ENCODE measurements at places on chromosomes 4 and X.

GRCh38 chr4:40579983-40580382 is 49.7 kb downstream of the RBM47 start:
- DNase-seq = no peak
- H3K4me3 ChIP-seq = no peak overlapping the region
- no peaks in the 10 kb centered on the region for H3K36me3 ChIP-seq
- peaks cover 8% of the 10 kb centered on the region for H3K4me1 ChIP-seq
- H3K27ac ChIP-seq = no peak overlapping the region

- no peak overlapping the region for H3K27ac ChIP-seq
- H3K36me3 ChIP-seq = no peaks in the 10 kb centered on the region
- DNase-seq = no peak
Observed at GRCh38 chrX:135009057-135009610, 13.2 kb downstream of the RTL8B start.

DNA sequence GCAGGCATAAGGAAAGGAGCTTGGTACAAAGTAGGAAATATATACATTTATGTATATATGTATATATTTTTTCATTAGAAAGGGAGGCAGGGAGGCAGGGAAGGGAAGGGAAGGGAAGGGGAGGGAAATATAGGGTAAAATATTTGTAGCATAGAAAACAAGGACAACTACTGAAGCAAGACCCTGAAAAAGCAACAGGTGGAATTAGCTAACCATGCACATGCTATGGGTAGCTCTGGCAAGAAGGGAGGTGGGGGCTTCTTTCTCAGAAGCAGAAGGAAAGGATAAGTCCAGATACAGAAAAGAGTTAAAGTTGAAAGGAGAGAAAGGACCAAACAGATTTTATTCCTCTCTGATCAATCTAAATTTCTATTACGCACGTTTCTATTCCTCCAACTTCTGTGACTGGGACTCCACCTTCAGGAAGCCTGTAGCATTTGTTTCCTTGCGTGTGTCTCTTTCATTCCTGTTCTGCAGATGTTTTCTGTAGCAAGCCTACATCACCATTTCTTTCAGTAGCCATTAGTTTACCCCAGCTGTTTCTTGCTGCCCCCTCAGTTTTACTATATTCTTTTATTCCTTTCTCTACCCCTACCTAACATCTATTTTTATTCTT is 82.9 kb downstream of the OR13H1 start:
- no peaks in the 10 kb centered on the region for H3K36me3 ChIP-seq
- no peaks in the 10 kb centered on the region for H3K27me3 ChIP-seq
- no peak overlapping the region for H3K4me3 ChIP-seq
- DNase-seq = no peak
- no peak overlapping the region for H3K27ac ChIP-seq

GRCh38 chrX:47216393-47216925 is 2.0 kb upstream of the CDK16 start:
- DNase-seq = no peak
- H3K27ac ChIP-seq = peak overlapping the region; percentile 79
- no peaks in the 10 kb centered on the region for H3K27me3 ChIP-seq

- no peak for DNase-seq
- no peaks in the 10 kb centered on the region for H3K27me3 ChIP-seq
- H3K4me3 ChIP-seq = no peak overlapping the region
- no peaks in the 10 kb centered on the region for H3K36me3 ChIP-seq
Observed at GRCh38 chr4:180189666-180190065, 2053.5 kb upstream of the TENM3 start.

- no peak for DNase-seq
- H3K4me1 ChIP-seq = no peaks in the 10 kb centered on the region
- no peaks in the 10 kb centered on the region for H3K27me3 ChIP-seq
- H3K4me3 ChIP-seq = no peak overlapping the region
- H3K27ac ChIP-seq = no peak overlapping the region
Observed at GRCh38 chr4:17152941-17153540, 254.6 kb upstream of the LDB2 start.

DNA sequence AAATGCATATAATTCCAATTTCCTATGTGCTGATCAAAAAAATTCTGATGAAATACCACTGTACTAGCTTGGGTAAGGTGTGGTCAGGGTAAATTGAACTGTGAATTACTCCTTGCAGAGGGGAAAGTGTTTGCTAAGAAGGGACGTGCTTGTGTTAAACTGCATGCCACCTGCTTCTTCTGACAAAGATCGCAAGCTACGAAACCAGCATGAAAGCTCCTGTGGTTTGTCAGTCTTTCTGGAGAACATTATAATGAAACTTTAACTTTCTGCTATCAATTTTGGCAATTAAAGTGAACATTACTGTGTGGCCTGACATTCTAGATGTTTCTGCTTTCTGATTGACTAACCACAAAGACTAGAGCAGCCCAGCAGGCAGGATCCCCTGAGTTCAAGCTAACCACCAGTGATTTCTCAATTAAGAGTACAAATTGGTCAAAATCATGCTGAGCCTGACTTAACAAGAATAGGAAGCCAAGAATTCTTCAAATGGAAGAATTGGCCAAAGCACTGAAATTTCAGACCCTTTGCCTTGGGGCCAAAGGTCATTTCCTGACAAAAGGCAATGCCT is 239.0 kb downstream of the SLITRK2 start:
- no peak overlapping the region for H3K4me3 ChIP-seq
- no peaks in the 10 kb centered on the region for H3K4me1 ChIP-seq
- DNase-seq = no peak
- H3K36me3 ChIP-seq = no peaks in the 10 kb centered on the region

DNA sequence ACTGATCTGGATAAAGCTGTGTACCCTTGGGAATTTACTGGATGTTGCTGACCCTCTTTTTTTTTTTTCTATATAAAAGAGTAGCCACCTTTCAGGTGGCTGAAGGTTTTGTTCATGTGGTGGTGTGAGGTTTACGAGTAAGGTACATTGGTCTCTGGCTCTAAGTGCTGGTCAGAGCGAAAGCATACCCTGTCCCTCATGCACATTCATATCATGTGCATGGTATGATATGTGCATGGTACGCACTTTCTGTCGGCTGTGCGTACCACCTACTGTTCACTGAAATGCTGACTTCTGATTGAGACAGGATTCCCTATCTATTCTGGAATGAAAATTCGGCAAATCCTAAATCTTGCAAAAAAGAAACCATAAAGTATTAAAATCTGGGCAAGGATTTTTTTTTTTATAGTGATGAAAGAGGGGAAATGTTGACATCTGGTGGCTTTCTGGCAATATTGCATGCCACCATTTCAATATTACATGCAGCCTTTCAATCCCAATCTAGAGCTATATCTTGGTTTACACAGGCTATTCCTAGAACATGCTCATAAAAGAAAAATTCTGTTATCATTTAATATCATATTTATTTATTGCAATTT is 32.8 kb downstream of the FAM149A start:
- H3K4me1 ChIP-seq = no peaks in the 10 kb centered on the region
- H3K4me3 ChIP-seq = peak overlapping the region; percentile 52
- no peak for DNase-seq
- no peaks in the 10 kb centered on the region for H3K27me3 ChIP-seq

- H3K27ac ChIP-seq = no peak overlapping the region
- H3K4me3 ChIP-seq = no peak overlapping the region
- no peaks in the 10 kb centered on the region for H3K27me3 ChIP-seq
- no peak for DNase-seq
Observed at GRCh38 chr4:113094802-113095201, 45.3 kb downstream of the ANK2 start.

DNA sequence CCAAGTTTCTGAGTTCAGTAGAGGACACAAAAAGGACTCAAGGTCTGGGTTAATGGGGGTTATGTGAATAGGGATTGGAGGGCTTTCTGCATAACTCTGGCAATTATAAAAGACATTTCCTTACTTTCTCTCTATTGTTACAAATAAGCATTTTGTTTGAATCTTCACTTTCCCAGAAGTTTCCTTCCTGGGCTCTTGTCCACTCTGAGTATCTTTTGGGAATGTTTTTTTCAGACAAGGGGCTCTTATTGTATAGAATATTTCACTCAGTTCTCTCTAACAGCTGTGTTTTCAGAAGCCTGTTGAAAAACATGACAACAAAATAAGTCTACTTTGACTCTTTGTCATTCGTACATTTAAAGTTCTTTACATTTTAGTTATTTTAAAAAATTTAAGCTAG is 57.6 kb upstream of the MAP9 start:
- H3K27me3 ChIP-seq = no peaks in the 10 kb centered on the region
- H3K4me1 ChIP-seq = peaks cover 11% of the 10 kb centered on the region
- DNase-seq = no peak
- H3K27ac ChIP-seq = no peak overlapping the region

GRCh38 chrX:41110801-41111625 is 25.8 kb downstream of the USP9X start:
- H3K4me1 ChIP-seq = peaks cover 5% of the 10 kb centered on the region
- no peak for DNase-seq
- no peaks in the 10 kb centered on the region for H3K36me3 ChIP-seq
- no peaks in the 10 kb centered on the region for H3K27me3 ChIP-seq
- no peak overlapping the region for H3K4me3 ChIP-seq

DNA sequence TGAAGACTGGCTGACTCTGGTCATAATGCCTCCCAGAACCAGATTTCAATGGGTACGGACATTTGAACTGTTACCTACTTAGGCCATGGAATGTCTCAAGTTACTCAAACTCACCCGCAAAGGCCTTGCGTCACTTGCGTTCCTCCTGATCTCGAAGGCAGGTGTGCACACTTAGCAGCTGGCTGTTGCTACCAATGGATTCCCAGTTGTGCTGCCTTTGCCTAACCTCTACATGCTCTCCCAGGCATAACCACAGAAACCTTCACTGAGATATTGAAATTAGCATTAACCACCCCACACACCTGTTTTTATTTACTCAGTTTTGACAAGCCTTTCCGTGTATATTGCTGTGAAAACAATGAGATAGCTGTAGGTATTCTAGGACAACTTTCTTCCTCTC is 2.8 kb downstream of the ERVMER34-1 start:
- DNase-seq = no peak
- peaks cover 6% of the 10 kb centered on the region for H3K4me1 ChIP-seq
- no peak overlapping the region for H3K27ac ChIP-seq

GRCh38 chr4:85776579-85776978 is 301.6 kb downstream of the ARHGAP24 start:
- DNase-seq = no peak
- H3K27me3 ChIP-seq = no peaks in the 10 kb centered on the region
- peaks cover 7% of the 10 kb centered on the region for H3K4me1 ChIP-seq
- H3K27ac ChIP-seq = no peak overlapping the region
- no peaks in the 10 kb centered on the region for H3K36me3 ChIP-seq
- H3K4me3 ChIP-seq = no peak overlapping the region

- DNase-seq = no peak
- H3K4me1 ChIP-seq = no peaks in the 10 kb centered on the region
- no peak overlapping the region for H3K4me3 ChIP-seq
- no peaks in the 10 kb centered on the region for H3K36me3 ChIP-seq
- no peak overlapping the region for H3K27ac ChIP-seq
Observed at GRCh38 chrX:6307156-6307555, 78.5 kb upstream of the NLGN4X start.

GRCh38 chr4:62912531-62912930 is 1496.7 kb downstream of the TECRL start:
- H3K27ac ChIP-seq = no peak overlapping the region
- H3K36me3 ChIP-seq = no peaks in the 10 kb centered on the region
- no peak overlapping the region for H3K4me3 ChIP-seq
- no peak for DNase-seq
- no peaks in the 10 kb centered on the region for H3K27me3 ChIP-seq
- no peaks in the 10 kb centered on the region for H3K4me1 ChIP-seq

- no peak overlapping the region for H3K27ac ChIP-seq
- no peaks in the 10 kb centered on the region for H3K4me1 ChIP-seq
- H3K27me3 ChIP-seq = no peaks in the 10 kb centered on the region
- DNase-seq = no peak
Observed at GRCh38 chrX:49792376-49792775, 36.7 kb upstream of the PAGE4 start.

GRCh38 chr4:110624398-110624780 is 1.5 kb upstream of the PITX2 start:
- peaks cover 26% of the 10 kb centered on the region for H3K4me1 ChIP-seq
- no peaks in the 10 kb centered on the region for H3K36me3 ChIP-seq
- no peak overlapping the region for H3K27ac ChIP-seq
- H3K27me3 ChIP-seq = peaks cover 22% of the 10 kb centered on the region

DNA sequence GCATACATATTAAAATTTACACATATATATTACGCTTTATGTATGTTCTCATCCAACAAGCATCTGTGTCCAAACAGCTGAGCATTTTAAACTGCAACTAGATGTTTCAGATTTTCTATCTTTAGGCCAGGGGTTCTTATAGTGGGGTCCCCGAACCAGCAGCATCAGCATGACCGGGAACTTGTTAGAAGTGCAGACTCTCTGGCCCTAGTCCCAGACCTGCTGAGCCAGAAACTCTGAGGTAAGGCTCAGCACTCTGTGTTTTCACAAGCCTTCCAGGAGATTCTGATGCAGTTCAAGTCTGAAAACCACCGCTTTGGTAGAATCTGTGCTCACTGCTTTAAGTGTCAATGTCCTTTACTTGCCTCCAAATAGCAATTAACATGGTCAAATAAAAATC is 266.2 kb upstream of the CASK start:
- no peaks in the 10 kb centered on the region for H3K36me3 ChIP-seq
- no peaks in the 10 kb centered on the region for H3K27me3 ChIP-seq
- H3K4me3 ChIP-seq = no peak overlapping the region

DNA sequence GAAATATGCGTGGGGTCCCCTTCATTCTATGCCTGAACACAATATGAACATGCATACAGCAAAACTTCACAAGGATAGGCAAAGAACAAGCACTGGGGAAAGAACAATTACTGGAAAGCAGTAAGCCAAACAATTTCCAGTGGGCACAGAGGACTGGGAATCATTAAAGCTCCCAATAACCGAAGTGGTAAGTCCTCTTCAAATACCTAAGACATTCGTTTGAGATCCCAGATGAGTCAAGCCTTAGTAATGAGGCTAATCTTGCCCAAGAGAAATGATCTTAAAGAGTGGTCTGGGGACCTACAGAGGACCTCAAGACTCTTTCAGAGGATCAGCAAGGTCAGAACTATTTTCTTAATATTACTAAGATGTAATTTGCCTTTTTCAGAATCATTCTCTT is 28.6 kb downstream of the ANAPC10 start:
- no peaks in the 10 kb centered on the region for H3K36me3 ChIP-seq
- DNase-seq = no peak

- no peaks in the 10 kb centered on the region for H3K27me3 ChIP-seq
- H3K27ac ChIP-seq = no peak overlapping the region
- H3K4me3 ChIP-seq = no peak overlapping the region
- no peak for DNase-seq
- no peaks in the 10 kb centered on the region for H3K36me3 ChIP-seq
- no peaks in the 10 kb centered on the region for H3K4me1 ChIP-seq
Observed at GRCh38 chr4:149031399-149031798, 589.2 kb upstream of the NR3C2 start.

GRCh38 chr4:81541161-81541945 is 69.6 kb upstream of the RASGEF1B start:
- no peak for DNase-seq
- no peaks in the 10 kb centered on the region for H3K36me3 ChIP-seq
- H3K4me3 ChIP-seq = no peak overlapping the region
- no peaks in the 10 kb centered on the region for H3K4me1 ChIP-seq

DNA sequence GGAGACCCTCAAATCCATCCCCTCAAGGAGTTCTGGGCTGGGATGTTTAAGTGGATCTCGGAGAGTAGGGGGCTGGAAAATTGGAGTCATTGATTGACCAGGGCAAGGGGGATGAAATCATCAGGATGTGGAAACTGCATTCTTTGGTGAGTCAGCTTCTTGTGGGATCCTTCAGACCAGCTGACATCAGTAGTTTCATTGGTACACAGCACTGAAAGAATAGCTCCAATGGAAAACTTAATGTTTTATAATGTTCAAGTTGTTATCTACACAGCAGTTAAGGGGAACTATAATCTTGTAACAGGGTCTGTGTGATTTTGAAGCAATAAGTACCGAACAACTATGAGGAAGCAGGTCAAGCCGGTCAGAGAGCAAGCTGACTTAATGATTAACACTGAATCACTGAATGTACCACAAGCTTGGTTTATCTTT is 506.1 kb downstream of the RPA4 start:
- no peaks in the 10 kb centered on the region for H3K4me1 ChIP-seq
- DNase-seq = no peak
- H3K27me3 ChIP-seq = no peaks in the 10 kb centered on the region
- no peaks in the 10 kb centered on the region for H3K36me3 ChIP-seq
- H3K4me3 ChIP-seq = no peak overlapping the region
